ENCODE measurements at places on chromosomes 7 and 10. TPM values are rescaled to one million over a fixed set of nuclear protein-coding genes. Genes with fewer than 3 reads are reported as not detected.
A peak's percentile ranks its signal among the peaks of the same experiment; 100 is the strongest.

- no peaks in the 10 kb centered on the region for H3K4me1 ChIP-seq
- H3K27me3 ChIP-seq, result no peaks in the 10 kb centered on the region
- DNase-seq, result no peak
Measured at GRCh38 chr10:77458986-77459590, 178.5 kb downstream of the KCNMA1 start.

DNA sequence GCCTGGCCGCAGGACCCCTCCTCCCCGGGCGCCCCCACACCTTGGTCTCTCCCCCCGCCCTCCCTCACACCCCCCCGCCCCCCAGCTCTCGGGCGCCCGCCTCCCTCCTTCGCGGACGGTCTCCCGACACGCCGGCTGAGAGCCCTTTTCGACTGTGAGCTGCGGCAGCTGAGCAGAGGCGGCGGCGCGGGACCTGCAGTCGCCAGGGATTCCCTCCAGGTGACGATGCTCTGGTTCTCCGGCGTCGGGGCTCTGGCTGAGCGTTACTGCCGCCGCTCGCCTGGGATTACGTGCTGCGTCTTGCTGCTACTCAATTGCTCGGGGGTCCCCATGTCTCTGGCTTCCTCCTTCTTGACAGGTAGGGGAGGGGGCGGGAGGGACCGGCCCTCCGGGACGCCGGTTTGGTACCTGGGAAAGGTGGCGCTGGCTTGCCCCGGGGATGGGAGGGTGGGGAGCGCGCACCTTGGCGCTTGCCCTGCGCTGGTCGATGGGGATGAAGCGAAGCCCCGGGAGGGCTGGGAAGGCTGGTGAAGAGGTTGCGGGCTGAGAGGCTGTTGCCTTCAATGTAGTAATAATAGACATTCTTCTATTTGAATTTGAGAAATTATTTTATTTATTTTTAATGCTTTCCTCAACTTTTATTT lies at the start of gene BMPER:
Gene BMPER, plus strand, starts transcription at position 151 of the 644 bp plus-strand sequence. Its CDS starts 75 bp downstream, at position 226.
- peaks cover 11% of the 10 kb centered on the region for H3K4me1 ChIP-seq
- H3K4me3 ChIP-seq, result peak within 1 kb of the TSS; percentile 49
- H3K36me3 ChIP-seq, result no peaks in the 10 kb centered on the region
- H3K27ac ChIP-seq, result no peak within 1 kb of the TSS
- peaks cover 15% of the 10 kb centered on the region for H3K27me3 ChIP-seq

Gene CPA5
- polyA plus RNA-seq, result not detected

Gene ZNF467
- polyA plus RNA-seq, result 4.7 TPM

Gene TRIL
- polyA plus RNA-seq, result 0.78 TPM

- peak; percentile 21 for DNase-seq
- no peaks in the 10 kb centered on the region for H3K4me1 ChIP-seq
Measured at GRCh38 chr7:152076324-152076821, 50.9 kb downstream of the GALNT11 start.

GRCh38 chr7:26197153-26198115 lies 3.1 kb downstream of the HNRNPA2B1 start:
- DNase-seq, result no peak
- H3K27ac ChIP-seq, result no peak overlapping the region
- peaks cover 42% of the 10 kb centered on the region for H3K36me3 ChIP-seq
- peaks cover 46% of the 10 kb centered on the region for H3K4me1 ChIP-seq
- peak overlapping the region; percentile 100 for H3K4me3 ChIP-seq

Gene AKR1C8
- polyA plus RNA-seq, result not detected

DNA sequence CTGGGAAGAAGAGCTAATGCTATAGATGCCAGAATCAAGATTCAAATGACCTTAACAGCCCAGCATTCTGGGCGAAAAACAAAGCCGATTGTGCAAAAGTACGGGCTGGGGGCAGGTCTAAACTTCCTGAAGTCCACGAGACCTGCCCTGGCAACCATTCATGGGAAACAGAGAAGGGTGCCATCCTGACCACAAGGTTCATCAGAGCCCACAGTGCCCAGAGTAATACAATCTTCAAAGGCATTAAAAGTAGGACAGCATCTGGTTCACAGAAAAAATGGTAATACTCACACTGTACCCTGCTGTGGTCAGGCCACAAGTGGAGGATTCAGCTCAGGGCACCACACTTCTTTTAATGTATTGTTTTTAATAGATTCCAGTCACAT lies 36.1 kb downstream of the SORBS1 start:
- H3K4me1 ChIP-seq, result peaks cover 7% of the 10 kb centered on the region
- H3K27me3 ChIP-seq, result no peaks in the 10 kb centered on the region
- H3K27ac ChIP-seq, result no peak overlapping the region
- no peaks in the 10 kb centered on the region for H3K36me3 ChIP-seq
- H3K4me3 ChIP-seq, result no peak overlapping the region

- no peak overlapping the region for H3K27ac ChIP-seq
- H3K27me3 ChIP-seq, result no peaks in the 10 kb centered on the region
- DNase-seq, result no peak
- H3K4me1 ChIP-seq, result no peaks in the 10 kb centered on the region
- no peaks in the 10 kb centered on the region for H3K36me3 ChIP-seq
- no peak overlapping the region for H3K4me3 ChIP-seq
Measured at GRCh38 chr7:50481867-50482266, 31.7 kb upstream of the FIGNL1 start.

GRCh38 chr7:5457245-5457735 lies 33.7 kb upstream of the TNRC18 start:
- no peaks in the 10 kb centered on the region for H3K36me3 ChIP-seq
- H3K27me3 ChIP-seq, result no peaks in the 10 kb centered on the region
- peaks cover 4% of the 10 kb centered on the region for H3K4me1 ChIP-seq
- H3K4me3 ChIP-seq, result no peak overlapping the region

DNA sequence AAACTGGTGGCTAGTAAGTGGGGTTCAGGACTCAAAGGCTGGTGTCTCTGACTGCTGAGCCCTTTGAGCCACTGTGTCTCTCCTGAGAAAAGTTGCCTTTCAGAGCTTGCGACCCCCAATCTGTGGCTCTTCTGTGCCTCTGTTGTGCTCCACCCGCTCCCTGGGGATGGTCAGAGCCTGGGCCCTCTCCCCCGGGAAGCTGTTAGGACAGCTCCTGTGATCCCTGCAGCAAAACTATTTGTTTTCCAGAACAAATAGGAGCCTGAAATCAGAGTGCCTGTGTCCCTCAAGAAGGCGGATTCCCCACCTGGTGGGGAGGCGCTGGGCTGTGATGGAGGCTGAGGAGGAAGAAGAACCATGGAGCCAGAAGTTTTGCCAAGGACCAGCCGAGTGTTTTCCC lies 56.4 kb upstream of the MXI1 start:
- H3K27me3 ChIP-seq, result peaks cover 7% of the 10 kb centered on the region
- H3K4me3 ChIP-seq, result no peak overlapping the region
- H3K27ac ChIP-seq, result no peak overlapping the region

DNA sequence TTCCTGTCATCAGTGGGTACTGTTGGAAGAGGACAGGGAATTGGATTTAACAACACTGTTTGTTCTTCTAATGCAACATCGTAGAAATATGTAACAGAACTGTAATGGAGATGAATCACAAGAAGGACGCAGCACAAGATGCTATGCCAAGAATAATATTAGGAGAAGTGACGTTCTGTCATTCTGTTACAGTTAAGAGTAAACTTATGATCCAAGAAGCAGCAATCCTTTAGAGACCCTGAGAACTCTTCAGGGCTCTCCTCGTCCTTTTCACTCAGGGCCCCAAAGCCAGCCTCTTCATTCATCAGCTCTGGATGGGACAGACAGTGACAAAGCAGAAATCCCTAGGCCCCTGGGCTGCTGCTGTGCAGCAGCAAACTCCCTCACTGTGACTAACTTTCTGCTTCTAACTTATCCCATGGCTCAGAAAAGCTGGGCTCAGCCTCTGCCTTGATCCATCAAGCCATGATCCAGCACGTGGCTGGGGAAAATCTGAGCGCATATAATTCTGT lies 8.7 kb upstream of the IL6 start:
- H3K4me1 ChIP-seq, result peaks cover 33% of the 10 kb centered on the region
- peak; percentile 91 for DNase-seq
- H3K27me3 ChIP-seq, result no peaks in the 10 kb centered on the region
- H3K36me3 ChIP-seq, result no peaks in the 10 kb centered on the region

DNA sequence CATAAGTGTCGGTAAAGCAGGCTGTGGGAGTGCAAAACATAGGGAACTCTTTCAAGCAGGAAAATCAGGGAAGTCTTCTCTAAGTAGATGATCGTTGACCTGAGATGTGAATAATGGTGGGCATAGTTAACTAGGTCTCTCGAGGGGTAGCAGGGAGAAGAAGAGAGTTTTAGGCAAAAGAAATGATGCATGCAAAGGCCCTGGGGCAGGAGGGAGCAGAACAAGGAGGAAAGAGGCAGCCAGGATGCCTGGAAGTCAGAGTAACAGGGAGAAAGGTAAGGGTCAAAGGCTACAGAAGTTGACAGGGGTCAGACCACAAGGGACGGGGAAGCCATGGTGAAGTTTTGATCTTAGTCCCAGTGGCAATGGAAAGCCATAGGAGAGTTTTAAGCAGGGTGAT lies 47.8 kb upstream of the PAX2 start:
- no peak for DNase-seq
- H3K4me3 ChIP-seq, result no peak overlapping the region
- H3K36me3 ChIP-seq, result no peaks in the 10 kb centered on the region
- no peak overlapping the region for H3K27ac ChIP-seq
- H3K27me3 ChIP-seq, result peaks cover 6% of the 10 kb centered on the region

DNA sequence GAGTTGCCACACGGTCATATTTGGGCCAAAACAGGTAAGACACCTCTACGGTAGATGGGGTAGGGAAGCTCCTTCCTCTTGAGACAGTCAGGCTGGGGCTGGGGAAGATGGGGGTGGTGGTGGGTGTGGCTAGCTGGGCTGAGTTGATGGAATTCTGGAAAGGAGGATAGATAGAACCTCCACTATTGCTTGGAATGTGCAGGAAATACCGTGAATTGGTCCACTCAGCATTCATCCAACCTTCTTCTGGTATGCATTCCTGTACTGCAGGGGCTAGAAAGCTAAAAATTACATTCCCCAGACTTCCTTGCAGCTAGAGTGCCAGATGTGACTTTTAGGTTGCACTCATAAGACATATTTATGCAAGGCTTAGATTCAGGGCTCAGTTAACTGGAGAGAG lies 24.8 kb downstream of the TLX1 start:
- peaks cover 26% of the 10 kb centered on the region for H3K27me3 ChIP-seq
- no peaks in the 10 kb centered on the region for H3K36me3 ChIP-seq
- H3K27ac ChIP-seq, result no peak overlapping the region
- DNase-seq, result no peak

DNA sequence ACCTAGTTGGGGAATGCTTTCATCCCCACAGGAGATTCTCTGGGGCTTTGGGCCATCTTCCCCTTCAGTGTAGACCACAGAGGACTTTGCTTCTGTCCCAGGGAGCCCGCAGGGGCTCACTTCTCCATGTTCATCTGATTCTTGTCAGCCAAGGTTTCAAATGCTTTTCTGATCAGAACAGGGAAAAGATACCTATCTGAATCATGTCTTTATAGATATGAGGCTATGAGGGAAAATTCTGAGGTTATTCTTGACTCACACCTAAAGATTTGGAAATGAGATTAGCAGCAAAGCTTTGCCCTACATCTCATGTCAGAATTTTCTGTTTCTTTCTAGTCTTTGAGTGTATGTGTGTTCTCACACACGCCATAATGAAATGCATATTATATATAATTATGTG lies 53.3 kb downstream of the FIGNL1 start:
- H3K27me3 ChIP-seq, result peaks cover 46% of the 10 kb centered on the region
- no peaks in the 10 kb centered on the region for H3K4me1 ChIP-seq
- no peak for DNase-seq
- no peak overlapping the region for H3K4me3 ChIP-seq

Gene SHLD2
- polyA plus RNA-seq, result 6.1 TPM

DNA sequence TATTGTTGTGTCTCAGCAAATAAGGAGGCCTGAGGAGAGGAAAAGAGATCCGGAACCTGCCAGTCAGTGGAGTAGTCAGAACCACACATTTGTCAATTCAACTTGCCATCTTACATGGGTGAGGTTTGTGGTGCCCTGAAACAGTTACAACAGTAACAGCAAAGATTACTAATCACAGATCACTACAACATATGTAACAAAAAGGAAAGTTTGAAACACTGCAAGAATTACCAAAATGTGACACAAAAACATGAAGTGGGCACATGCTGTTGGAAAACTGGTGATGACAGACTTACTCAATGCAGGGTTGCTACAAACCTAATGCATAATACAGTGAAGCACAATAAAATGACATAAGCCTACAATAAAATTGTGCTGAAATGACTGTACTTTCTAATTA lies 89.4 kb downstream of the LRRN3 start:
- DNase-seq, result no peak
- no peaks in the 10 kb centered on the region for H3K36me3 ChIP-seq
- H3K4me1 ChIP-seq, result no peaks in the 10 kb centered on the region
- no peak overlapping the region for H3K4me3 ChIP-seq
- no peak overlapping the region for H3K27ac ChIP-seq

DNA sequence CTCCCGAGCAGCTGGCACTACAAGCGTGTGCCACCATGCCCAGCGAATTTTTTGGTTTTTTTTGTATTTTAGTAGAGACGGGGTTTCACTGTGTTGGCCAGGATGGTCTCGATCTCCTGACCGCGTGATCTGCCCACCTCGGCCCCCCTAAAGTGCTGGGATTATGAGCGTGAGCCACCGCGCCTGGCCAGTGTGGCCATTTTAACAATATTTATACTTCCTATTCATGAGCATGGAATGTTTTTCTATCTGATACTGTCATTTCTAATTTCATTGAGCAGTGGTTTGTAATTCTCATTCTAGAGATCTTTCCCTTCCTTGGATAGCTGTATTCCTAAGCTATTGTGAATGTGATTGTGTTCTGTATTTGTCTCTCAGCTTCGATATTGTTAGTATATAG lies 96.2 kb downstream of the GLCCI1 start:
- no peaks in the 10 kb centered on the region for H3K4me1 ChIP-seq
- DNase-seq, result no peak
- no peaks in the 10 kb centered on the region for H3K36me3 ChIP-seq
- H3K27me3 ChIP-seq, result no peaks in the 10 kb centered on the region
- no peak overlapping the region for H3K4me3 ChIP-seq

Gene AKR1D1
- polyA plus RNA-seq, result not detected

DNA sequence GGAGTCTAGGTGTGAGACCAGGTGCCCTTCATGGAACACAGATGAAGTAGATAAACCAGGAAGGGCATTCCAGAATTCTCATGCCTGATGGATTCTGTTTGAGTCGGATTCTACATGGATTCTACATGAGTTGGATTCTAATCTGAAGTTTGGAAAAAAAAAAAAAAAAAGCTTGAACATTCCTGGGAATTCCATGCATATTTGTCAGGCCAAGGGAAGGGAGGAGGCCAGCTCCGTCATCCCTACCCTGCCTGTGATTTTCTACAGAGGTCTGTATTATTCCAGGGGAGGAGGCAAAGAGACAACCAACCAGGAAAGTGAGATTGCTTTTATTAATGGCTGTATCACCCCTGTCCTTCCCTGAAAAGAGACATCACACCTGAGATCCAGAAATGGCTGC lies 27.8 kb upstream of the EBLN1 start:
- peak; percentile 35 for DNase-seq
- H3K27me3 ChIP-seq, result no peaks in the 10 kb centered on the region
- H3K36me3 ChIP-seq, result no peaks in the 10 kb centered on the region

- H3K4me1 ChIP-seq, result peaks cover 24% of the 10 kb centered on the region
- peak overlapping the region; percentile 86 for H3K27ac ChIP-seq
- H3K27me3 ChIP-seq, result no peaks in the 10 kb centered on the region
- peak; percentile 64 for DNase-seq
- peak overlapping the region; percentile 10 for H3K4me3 ChIP-seq
Measured at GRCh38 chr10:62121187-62121530, 147.5 kb downstream of the RTKN2 start.

GRCh38 chr10:33385015-33385414 lies 50.5 kb upstream of the NRP1 start:
- H3K27me3 ChIP-seq, result no peaks in the 10 kb centered on the region
- DNase-seq, result no peak
- H3K4me3 ChIP-seq, result no peak overlapping the region
- H3K4me1 ChIP-seq, result no peaks in the 10 kb centered on the region
- H3K36me3 ChIP-seq, result no peaks in the 10 kb centered on the region

All from endothelial cell of umbilical vein (primary cell).